Stimulated activated CD4-positive, alpha-beta T cell treated with anti-CD3 and anti-CD28 coated beads, Interleukin-12 subunit alpha, Interleukin-12 subunit beta, amount 100 ng/mL, for 24 hours (primary cell): ENCODE measurements at places on chromosomes 13 and 19.

- DNase-seq: no peak
Measured at GRCh38 chr19:42131149-42132029, 857 bp downstream of the POU2F2 start.

- DNase-seq: no peak
Measured at GRCh38 chr13:36108342-36108741, 22.8 kb downstream of the DCLK1 start.

GRCh38 chr13:89457977-89458376, 1786.8 kb downstream of the SLITRK5 start:
- no peak for DNase-seq

- DNase-seq: no peak
Measured at GRCh38 chr13:75220238-75220542, 261.8 kb downstream of the TBC1D4 start.

DNA sequence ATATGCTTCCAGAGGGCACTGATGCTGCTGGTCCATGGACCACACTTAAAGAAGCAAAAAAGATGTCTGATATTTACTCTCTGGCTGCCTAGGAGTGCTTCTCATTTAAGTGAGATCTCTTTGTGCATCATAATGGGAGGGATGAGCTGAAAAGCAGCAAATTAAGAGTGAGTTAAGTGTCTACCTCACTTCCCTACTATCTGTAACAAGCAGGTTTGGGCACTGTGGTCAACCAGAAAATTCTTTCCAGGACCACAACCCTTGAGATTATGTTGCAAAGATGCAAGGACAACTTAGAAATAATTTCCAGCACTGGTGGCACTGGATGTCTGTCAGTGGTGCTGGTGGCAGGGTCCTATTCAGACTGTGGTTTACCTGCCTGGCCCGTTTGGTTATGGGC, 52.1 kb upstream of the USPL1 start:
- DNase-seq: no peak

GRCh38 chr19:6209233-6209632, 70.5 kb downstream of the MLLT1 start:
- no peak for DNase-seq

GRCh38 chr19:11252665-11253355, 9.5 kb downstream of the DOCK6 start:
- DNase-seq: no peak

GRCh38 chr19:52494518-52494917, 33.0 kb upstream of the ZNF808 start:
- no peak for DNase-seq

GRCh38 chr19:27955485-27956480, 1257.2 kb downstream of the UQCRFS1 start:
- no peak for DNase-seq

DNA sequence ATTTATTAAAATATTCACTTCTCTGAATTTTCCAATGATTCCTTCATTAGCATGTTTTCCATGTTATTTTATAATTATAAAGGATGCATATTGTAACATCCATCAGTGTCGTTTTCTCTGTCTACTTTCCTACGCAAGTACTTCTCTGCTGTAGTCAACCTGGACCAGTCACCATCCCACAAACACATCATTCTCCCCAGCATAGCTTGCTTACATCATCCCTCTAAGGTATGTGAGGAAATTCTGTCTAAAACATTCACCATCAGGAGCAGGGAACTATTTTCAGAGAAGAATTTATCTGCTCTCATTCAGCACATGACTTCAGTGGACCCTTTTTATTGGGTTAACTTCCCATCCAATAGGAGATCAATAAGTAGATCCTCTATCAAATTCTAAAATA, 806.1 kb upstream of the ARGLU1 start:
- no peak for DNase-seq

DNA sequence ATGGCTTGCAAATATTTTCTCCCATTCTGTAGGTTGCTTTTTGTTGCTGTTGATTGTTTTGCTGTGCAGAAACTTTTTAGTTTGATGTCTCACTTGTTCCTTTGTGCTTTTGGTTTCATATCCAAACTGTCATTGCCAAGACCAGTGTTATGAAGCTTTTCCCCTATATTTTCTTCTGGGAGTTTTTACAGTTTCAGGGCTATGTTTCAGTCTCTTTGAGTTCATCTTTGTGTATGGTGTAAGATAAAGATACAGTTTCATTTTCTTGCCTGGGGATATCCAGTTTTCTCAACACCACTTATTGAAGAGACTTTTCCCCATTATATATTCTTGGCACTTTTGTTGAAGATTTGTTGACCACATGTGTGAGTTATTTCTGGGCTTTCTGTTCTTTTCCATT, 139.9 kb downstream of the MRPL57 start:
- DNase-seq: no peak

DNA sequence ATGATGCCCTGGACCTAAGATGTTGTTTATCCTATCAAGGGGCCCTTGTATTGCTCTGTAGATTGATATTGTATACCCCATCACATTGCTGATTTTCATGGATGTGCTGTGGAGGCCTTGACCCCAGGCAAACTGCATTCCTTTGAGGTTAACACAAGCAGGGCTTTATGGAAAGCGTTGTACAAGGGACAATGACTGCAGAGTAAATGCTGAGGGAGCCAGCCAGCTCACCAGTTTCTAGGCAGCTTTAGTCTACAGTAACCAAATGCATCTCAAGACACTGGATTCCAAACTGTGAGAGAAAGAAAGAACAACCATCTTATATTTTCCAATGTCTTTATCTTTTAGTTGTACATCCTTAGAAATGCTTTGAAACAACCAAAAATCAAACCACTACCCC, 34.1 kb upstream of the EDNRB start:
- DNase-seq: no peak

DNA sequence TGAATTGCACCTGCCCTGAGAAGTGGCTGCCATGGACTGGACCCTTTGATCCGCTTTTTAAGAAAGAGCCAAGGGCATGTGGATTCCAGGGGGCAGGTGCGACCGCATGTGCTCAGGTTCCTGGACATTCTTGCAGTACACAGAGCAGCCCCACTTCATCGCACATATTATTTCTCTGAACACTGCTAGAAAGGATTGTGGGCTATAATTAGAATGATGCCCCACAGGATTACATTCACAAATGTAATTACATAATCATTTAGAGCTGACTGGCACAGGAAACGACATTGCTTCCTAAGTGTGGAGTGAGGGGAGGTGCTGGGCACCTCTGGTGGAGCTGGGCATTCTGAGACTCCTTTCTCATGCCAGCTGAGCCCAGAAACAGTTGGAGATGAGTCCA, 37.5 kb upstream of the VSTM2B start:
- no peak for DNase-seq

- DNase-seq: no peak
Measured at GRCh38 chr19:43592800-43593350, 3.1 kb downstream of the IRGQ start.

DNA sequence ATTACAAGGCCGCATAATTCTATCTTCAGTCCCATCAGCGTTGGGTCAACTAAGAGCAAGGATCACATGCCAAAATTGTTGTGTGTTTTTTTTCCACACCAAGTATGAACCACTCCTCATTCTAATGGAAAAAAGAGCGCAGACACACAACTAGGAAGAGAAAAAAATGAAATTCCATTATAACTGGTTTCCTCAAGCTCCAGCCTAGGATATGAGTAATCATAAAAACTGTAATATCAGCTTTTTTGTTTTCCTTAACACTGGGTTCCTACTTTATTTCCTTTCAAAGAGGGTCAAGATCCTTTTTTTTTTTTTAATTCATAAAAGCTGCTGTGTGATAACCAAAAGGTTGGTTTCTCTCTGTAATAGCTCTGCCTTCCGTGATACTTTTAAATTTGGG, 19.4 kb downstream of the TSHZ3 start:
- no peak for DNase-seq

- no peak for DNase-seq
Measured at GRCh38 chr13:111590796-111591195, 270.4 kb downstream of the TEX29 start.

GRCh38 chr13:75454497-75454896, 27.5 kb downstream of the TBC1D4 start:
- no peak for DNase-seq

GRCh38 chr13:81770868-81771505, 1430.1 kb upstream of the SPRY2 start:
- DNase-seq: no peak

DNA sequence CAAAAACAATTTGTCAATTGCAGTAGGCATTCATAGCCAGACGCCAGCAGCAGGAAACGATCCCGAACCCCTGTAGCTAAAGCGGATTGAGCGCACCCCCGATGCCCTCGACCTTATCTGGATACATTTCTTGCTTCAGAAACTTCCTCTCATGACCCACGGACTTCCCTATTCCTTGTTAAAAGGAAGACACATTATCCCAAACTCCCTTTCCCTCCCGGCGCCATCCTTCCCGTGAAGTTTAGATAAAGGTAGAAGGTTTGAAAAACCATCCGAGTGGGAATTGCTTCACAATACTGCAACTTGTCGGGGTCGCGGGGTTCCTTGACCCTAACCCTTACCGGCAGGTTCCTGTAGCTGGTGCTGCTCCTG, 977 bp downstream of the PCDH20 start:
- no peak for DNase-seq

DNA sequence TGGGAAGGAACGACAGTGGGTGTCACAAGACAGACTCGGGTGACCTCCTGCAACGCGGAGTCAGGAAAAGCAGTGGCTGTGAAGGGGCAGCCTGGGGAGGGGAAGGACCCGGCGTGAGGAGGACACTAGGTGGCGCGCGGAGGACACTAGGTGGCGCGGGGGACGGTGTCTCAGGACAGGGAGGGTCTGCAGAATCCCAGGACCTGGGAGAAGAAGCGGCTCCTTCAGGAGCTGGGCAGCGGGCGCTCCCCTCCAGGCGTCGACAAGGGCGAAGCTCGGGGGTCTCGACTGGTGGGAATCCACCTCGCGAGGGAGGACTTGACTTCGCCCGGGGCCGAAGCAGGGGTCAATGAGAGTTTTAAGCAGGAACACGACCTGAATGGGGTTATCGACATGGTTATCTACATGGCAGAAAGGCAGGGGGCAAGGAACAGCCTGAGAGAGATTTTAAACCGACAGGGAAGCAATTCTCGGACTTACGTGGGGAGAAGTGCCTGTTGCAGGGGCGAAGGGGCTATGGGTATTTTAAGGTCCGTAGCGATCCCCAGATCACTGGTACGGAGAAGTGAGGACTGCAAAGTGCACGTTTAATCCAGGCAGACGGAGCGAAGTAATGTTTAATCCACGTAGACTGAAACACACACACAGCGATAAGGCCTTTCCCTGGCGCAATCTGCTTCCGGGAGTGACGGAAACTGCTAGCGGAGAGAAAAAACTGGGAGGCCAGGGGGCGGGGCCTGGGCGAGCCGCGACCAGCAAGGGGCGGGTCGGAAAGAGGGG, at the start of gene ZNF616:
TSS of gene ZNF616 (minus strand) at position 687 of the 780 bp plus-strand sequence. CDS start 9,426 bp downstream, outside the sequence.
- peak; percentile 95 for DNase-seq

- DNase-seq: no peak
Measured at GRCh38 chr13:53351021-53351420, 322.4 kb downstream of the OLFM4 start.

GRCh38 chr19:55116859-55117662, at the start of gene PPP1R12C:
Gene PPP1R12C (minus strand): TSS chr19:55117637. CDS start chr19:55117543, 94 bp downstream.
- no peak for DNase-seq

- no peak for DNase-seq
Measured at GRCh38 chr13:52001120-52001731, 10.0 kb downstream of the ATP7B start.

DNA sequence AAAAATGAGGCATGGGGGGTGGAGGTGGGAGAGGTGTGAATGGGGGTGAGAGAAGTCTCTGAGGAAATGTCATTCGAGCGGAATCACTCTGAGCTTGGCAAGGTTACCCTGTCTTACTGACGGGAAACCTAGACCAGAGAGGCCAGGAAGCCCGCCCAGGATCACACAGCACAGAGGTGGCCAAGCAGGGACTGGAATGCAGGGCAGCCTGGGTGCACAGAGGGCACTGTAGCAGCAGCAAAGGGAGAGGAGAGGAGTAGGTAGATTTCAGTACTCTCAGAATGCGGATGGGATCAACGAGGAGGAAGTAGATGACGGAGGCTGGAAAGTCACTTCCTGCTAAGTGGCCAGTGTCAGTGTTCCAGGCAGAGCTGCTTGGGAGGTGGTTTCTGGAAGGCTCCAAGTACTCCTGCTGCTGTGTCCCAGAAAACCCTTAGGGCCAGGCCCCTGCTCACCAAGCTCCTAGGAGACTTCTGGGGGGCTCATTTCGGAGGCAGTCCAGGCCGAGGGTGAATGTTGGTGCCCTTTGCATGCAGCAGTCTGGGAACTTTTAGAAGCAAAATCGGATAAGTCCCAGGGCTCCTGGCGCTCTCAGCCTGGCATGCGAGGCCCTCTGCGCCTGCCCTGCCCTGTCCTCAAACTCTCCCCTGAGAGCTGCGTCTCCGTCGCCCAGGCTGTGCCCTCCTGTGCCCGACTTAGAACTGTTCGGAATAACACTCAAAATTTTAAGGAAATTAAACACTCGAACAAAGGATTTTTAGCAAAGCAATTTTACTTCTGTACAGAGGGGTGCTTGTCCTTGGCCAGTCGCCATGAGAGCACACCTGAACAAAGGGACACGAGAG, 33.5 kb downstream of the DNM2 start:
- no peak for DNase-seq

GRCh38 chr19:33622505-33622808, 704 bp downstream of the CHST8 start:
- DNase-seq: no peak

DNA sequence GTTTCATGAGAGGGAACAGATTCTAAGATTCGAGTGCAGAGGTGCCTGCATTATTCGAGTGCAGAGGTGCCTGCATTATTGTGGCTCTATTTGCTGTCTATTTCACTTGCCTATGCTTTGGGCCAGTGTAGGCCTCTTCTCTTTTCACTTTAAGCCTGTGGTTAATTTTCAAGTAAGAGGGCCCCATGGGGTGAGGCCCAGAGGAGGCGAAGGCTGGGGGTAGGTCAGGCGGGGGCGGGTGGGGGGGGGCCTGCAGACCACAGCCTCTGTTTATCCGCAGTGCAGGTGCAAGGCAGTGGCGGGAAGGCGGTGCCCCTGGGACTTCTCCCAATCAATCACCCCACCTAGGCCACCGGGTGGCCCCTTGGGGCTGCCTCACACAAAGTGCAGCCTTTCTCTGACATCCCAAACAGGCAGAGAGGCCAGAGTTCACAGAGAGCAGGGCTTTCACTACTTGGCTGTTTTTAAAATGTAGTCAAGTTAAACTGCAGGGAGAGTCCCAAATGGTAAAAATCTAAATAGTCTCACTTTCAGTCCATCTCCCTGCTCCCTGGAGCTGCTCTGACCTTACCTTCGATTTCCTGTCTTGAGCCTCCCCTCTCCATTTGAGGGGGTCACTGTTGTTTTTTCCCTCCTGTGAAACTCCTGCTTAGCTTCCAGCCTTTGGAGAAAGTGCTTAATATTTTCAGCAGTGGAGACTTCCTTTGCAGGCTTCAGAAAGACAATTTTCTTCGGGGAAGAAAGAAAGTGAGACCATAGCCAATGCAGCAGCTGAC, 249.0 kb downstream of the DLEU7 start:
- DNase-seq: peak; percentile 17
